Ascending aorta (tissue), 2 donors: ENCODE measurements at places on chromosomes 4 and X.

GRCh38 chrX:7112071-7112470 is 35.4 kb upstream of the STS start:
- DNase-seq: no peak

- DNase-seq: no peak
Measured at GRCh38 chr4:7539659-7540058, 104.9 kb upstream of the PSAPL1 start.

DNA sequence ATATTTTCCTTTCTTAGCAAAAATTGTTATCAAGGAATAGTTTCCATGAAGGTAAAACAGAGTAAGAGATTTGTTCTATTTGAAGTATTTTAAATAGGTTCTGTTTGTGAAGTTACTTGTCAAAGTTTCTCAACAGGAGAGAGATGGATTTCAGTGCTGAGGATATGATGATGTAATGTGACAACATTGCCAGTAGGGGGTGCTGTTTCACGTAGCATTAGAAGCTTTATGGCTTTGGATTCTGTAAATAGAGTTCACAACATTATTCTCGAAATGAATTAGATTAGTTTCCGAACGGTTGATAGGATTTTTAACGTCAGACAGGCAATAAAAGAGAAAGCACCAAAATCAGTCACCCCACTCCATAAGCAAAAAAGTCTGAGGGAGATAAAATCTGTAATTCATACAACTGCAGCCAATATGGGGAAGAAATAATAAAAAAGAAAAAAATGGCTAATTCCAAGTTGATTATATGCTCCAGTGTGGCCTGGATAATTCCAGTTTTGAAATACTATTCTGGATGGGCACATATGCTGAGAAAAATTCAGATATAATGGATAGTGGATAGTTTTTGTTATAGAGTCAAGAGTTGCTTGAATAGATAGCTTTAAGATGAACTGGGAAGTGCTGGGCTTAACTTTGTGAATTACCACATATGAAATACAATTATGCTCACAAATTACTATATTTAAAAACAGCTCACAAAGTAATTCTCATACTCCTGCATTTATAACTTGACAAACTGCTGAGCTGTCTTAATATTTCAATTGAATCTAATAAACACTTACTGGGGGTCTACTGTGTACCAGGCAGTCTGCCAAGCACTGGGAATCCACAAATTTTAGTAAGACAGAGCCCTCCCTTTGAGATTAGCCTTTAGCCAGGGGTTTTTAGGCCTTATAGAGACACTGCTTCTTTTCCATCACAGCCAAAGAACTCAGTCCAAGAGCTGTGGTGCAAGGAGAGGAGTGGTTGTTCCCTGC is 109.1 kb downstream of the GPAT3 start:
- no peak for DNase-seq

- DNase-seq: no peak
Measured at GRCh38 chrX:37961118-37961517, 45.2 kb upstream of the SYTL5 start.

GRCh38 chrX:39875834-39876628 is 221.7 kb downstream of the BCOR start:
- no peak for DNase-seq
